ENCODE measurements at places on chromosomes 3 and 15.

DNA sequence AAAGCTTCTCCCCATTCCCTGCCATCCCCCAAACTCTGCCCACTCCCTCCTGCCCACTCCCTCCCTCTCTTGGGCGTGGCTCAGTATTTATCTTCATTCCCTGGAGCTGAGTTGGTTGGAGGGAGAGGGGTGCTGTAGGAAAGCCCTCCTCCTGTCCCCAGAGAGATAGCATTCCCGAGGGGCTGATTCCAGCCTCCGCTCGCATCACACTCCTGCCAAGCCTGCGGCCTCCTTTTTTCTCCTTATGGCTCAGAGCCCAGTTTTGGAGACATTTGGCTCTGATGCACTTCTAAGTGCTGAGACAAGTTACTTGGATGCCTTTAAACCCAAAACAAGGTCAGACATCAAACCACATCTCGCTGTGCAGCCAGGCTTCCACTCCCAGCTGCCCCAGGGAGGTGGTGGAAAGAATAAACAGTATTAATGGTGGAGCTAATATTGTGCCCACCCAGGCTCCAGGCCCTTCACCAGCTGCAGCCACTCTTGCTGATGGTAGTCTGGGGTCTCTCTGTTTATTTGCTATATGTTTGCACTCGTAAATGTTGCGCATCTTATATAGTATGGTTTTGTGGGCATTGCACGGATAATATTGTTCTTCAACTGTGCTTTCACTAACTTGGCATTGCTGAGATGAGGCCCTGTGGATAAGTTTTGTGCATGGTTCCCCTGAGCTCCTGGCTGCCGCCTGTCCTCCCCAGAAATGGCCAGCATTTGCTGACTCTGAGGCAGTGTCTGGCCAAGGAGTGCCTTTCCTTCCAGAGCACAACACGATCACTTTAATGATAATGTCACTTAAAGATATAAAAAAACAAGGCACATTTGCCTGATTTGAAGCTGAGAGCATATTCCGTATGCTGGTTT, 157.2 kb downstream of the LRRC28 start:
- H3K36me3 ChIP-seq = no peaks in the 10 kb centered on the region
- no peak for DNase-seq
- H3K27me3 ChIP-seq = peaks cover 11% of the 10 kb centered on the region
- H3K4me1 ChIP-seq = no peaks in the 10 kb centered on the region
- no peak overlapping the region for H3K4me3 ChIP-seq

DNA sequence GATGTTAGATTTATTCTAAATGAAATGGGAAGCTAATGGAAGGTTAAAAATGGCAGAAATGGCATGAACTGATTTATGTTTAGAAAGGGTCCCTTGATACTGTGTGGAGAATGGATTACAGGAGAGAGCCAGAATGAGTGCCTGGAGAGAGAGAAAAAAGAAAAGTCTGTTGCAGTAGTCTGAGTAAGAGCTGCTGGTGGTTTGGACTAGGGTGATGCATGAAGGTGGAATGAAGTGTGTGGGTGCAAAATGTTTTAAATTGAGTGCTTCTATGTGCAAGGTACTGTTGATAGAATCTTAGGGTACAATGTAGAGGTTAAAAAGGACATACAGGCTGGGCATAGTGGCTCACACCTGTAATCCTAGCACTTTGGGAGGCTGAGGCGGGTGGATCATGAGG, 11.4 kb upstream of the MGA start:
- H3K36me3 ChIP-seq = no peaks in the 10 kb centered on the region
- no peak overlapping the region for H3K4me3 ChIP-seq
- H3K4me1 ChIP-seq = no peaks in the 10 kb centered on the region
- H3K27me3 ChIP-seq = no peaks in the 10 kb centered on the region
- H3K27ac ChIP-seq = no peak overlapping the region

DNA sequence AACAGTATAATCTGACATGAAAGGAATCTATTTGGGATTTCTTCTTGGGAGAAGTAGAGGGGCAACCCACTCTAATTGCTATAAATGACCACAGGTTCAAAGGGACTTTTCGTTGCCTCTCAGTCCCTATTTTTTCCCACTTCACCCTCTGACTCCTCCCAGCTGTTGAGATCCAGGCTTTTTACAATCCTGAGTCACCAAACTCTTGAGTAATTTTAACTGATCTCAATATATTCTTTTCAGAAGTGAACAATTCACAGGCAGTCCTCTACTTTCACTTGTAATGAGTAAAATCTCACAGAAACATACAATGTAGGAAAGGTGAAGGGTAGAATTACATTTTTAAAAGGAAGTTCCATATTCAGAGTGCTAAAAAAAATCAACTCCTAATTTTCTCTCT, 44.6 kb downstream of the EIF4E3 start:
- no peaks in the 10 kb centered on the region for H3K36me3 ChIP-seq
- H3K4me3 ChIP-seq = no peak overlapping the region
- no peak overlapping the region for H3K27ac ChIP-seq
- no peak for DNase-seq
- H3K27me3 ChIP-seq = peaks cover 5% of the 10 kb centered on the region

- no peak overlapping the region for H3K4me3 ChIP-seq
- peaks cover 16% of the 10 kb centered on the region for H3K27me3 ChIP-seq
- H3K27ac ChIP-seq = no peak overlapping the region
- peak; percentile 12 for DNase-seq
- no peaks in the 10 kb centered on the region for H3K4me1 ChIP-seq
- no peaks in the 10 kb centered on the region for H3K36me3 ChIP-seq
These were observed 21.3 kb downstream of the THBS1 start for GRCh38 chr15:39602143-39602542.

DNA sequence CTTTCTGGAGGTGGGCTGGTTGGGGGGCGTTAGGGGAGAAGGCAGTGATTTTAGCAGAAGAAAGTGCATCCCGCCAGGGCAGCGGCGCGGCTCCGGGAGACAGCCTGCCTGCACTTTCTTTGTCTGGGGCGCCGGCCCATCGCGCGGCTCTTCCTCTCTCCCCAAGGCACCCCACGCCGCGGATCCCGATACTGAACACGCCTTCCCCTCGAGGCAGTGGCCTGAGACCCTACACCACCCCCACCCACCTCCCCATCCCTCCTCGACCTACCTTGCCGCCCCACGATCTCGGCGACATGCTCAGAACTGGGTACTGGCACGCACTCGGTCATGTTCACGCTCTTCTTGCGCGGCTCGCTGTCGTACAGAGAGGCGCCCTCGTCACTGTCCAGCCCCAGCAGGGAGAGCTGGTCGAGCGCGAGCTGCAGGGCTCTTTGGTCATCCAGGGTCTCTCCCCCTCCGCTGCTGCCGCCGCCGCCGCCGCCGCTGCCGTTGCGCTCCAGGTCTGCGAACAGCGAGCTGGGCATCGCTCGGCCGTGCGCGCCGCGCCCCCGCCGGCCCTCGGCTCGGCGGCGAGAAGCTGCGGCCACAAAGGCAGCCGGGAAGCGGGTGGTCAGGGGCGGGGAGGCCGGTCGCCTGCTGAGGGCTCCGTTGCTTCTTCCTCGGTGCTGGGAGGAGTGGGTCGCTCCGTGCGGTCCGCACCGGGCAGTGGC, 483 bp downstream of the MEX3B start:
- H3K36me3 ChIP-seq = peaks cover 19% of the 10 kb centered on the region
- peak overlapping the region; percentile 85 for H3K27ac ChIP-seq
- H3K27me3 ChIP-seq = no peaks in the 10 kb centered on the region
- H3K4me3 ChIP-seq = peak overlapping the region; percentile 93
- H3K4me1 ChIP-seq = peaks cover 15% of the 10 kb centered on the region

GRCh38 chr3:11560746-11561145, 83.0 kb downstream of the VGLL4 start:
- H3K27ac ChIP-seq = no peak overlapping the region
- peaks cover 3% of the 10 kb centered on the region for H3K36me3 ChIP-seq
- DNase-seq = no peak
- no peak overlapping the region for H3K4me3 ChIP-seq

DNA sequence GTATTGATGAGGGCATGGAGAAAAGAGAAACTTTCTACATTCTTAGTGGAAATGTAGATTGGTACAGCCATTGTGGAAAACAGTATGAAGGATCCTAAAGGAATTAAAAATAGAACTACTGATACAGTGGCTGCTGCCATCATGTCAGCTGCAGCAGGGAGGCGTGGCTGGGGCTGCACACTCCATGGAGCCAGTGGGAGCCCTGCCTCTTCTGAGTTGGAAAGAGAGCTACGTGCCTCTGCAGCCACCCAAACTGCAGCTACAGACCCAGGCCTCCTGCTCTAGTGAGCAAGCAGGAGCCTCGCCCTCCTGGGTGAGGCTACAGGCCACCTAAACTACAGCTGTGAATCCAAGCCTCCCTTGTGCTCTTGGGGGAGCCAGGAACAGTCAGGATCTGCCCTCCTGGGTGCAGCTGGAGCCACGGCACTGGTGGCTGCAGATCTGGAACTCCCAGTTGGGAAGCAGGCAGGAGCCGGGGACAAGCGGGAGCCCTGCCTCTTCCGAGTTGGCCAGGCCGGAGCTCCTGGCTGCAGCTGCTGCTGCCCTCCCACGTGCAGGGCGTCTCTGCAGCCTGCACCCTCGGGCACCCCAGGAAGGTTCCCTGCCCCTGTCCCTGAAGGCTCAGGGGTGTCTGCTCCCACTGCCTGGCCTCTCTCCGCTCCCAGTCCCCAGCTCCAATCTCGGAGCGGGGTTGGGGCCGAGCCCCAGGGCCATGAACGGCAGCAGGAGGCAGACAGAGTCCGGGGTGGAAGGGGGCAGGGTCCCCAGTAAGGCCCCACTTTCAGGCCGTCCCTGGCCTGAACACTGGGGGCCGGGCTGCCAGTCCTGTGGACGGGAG, 64.5 kb downstream of the THBS1 start:
- H3K4me1 ChIP-seq = peaks cover 6% of the 10 kb centered on the region
- H3K27ac ChIP-seq = no peak overlapping the region
- H3K36me3 ChIP-seq = no peaks in the 10 kb centered on the region

GRCh38 chr15:71792521-71792920, 17.8 kb upstream of the NR2E3 start:
- H3K27me3 ChIP-seq = peaks cover 19% of the 10 kb centered on the region
- H3K4me3 ChIP-seq = no peak overlapping the region
- no peak overlapping the region for H3K27ac ChIP-seq
- DNase-seq = no peak
- H3K36me3 ChIP-seq = no peaks in the 10 kb centered on the region
- H3K4me1 ChIP-seq = no peaks in the 10 kb centered on the region

GRCh38 chr3:69541711-69542088, 155.8 kb upstream of the FRMD4B start:
- no peak overlapping the region for H3K4me3 ChIP-seq
- H3K4me1 ChIP-seq = peaks cover 6% of the 10 kb centered on the region
- H3K27me3 ChIP-seq = peaks cover 21% of the 10 kb centered on the region
- H3K27ac ChIP-seq = no peak overlapping the region
- no peaks in the 10 kb centered on the region for H3K36me3 ChIP-seq
- no peak for DNase-seq

DNA sequence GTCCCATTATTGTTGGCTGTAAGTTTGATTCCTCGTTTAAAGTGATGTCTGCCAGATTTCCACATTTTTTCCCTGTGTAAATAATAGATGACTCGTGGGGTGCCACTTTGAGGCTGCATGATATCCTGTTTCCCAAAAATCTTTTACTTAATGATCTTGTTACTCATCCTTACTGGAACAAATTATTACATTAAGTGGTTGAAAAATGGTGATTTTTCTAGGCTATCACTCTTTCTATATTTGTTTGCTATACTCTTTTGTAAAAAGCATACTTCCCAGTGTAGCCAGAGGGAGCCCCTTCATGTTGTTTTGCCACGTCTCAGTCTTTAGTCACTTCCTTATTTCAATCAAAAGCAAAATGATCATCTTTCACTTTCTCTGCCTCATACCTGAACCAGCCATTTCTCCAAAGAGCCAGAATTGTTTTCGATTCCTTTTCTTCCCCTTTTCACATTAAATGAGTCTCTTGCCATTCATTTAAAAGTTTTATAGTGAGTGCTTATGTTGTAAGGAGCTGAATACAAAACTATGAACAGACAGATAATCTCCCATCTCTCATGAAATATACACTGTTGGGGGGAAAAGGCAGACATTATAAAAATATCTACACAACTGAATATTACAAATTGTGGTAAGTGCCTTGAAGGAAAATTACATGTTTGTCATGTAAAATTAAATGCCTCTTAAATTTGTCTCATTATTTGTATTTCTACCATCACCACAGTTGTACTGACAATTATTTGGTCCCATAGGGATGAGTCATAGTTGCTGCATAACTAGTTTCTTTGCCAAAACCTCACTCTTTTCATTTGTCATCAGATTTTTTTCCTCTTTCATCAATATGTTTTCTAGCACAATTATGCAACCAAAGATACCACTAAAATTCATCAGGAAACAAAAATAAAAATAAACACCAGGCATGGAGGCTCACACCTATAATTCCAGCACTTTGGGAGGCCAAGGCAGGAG, 41.5 kb downstream of the ADGRG7 start:
- H3K36me3 ChIP-seq = no peaks in the 10 kb centered on the region
- H3K4me1 ChIP-seq = peaks cover 3% of the 10 kb centered on the region
- H3K27me3 ChIP-seq = no peaks in the 10 kb centered on the region
- no peak for DNase-seq

DNA sequence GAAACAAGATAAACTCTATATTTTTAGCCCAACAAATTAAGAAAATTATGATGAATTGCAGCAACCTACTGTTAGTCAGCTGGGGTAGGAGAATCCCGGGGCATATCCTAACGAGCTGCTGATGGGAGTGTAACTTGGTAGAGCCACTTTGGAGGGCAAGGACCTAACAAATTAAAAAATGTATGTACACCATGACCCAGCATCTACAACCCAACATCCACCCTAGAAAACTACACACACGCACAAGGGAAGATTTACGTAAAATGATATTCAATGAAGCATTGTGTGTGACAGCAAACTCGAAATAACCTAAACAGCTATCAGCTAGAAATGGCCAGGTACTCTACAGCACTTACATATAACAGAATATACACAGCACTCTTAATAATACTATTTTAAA, 1.9 kb downstream of the BCL2A1 start:
- H3K4me3 ChIP-seq = no peak overlapping the region

DNA sequence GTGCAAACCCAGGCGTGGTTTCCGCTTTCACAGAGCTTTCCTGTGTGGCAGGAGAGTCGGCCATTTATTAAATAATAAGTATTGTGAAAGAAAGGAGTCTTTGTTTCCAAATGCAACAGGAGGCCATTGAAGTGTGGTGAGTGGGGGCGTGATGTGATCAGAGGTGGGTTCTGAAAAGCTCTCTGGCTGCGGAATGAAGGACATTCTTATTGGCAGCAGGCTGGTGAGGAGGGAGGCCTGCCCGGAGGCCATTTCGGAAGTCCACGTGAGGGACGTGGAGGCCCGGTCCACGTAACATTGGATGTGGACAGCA, 11.1 kb downstream of the ARNT2 start:
- no peak for DNase-seq
- no peaks in the 10 kb centered on the region for H3K4me1 ChIP-seq
- H3K4me3 ChIP-seq = no peak overlapping the region

- H3K4me1 ChIP-seq = peaks cover 17% of the 10 kb centered on the region
- no peak overlapping the region for H3K27ac ChIP-seq
- no peaks in the 10 kb centered on the region for H3K36me3 ChIP-seq
- DNase-seq = no peak
- no peak overlapping the region for H3K4me3 ChIP-seq
- H3K27me3 ChIP-seq = peaks cover 41% of the 10 kb centered on the region
These were observed 3.5 kb downstream of the CCK start for GRCh38 chr3:42262525-42262924.

- no peak overlapping the region for H3K4me3 ChIP-seq
- no peak for DNase-seq
- H3K4me1 ChIP-seq = no peaks in the 10 kb centered on the region
- H3K27ac ChIP-seq = no peak overlapping the region
- no peaks in the 10 kb centered on the region for H3K27me3 ChIP-seq
- H3K36me3 ChIP-seq = no peaks in the 10 kb centered on the region
These were observed 10.2 kb upstream of the HTR3C start for GRCh38 chr3:184042617-184043016.
